Stimulated activated CD8-positive, alpha-beta memory T cell treated with anti-CD3 and anti-CD28 coated beads, Interleukin-4, amount 100 ng/mL, for 4 hours (primary cell): ENCODE measurements at places on chromosomes 1 and 21.

GRCh38 chr1:6267686-6268322, 6.9 kb upstream of the GPR153 start:
- no peak for DNase-seq

DNA sequence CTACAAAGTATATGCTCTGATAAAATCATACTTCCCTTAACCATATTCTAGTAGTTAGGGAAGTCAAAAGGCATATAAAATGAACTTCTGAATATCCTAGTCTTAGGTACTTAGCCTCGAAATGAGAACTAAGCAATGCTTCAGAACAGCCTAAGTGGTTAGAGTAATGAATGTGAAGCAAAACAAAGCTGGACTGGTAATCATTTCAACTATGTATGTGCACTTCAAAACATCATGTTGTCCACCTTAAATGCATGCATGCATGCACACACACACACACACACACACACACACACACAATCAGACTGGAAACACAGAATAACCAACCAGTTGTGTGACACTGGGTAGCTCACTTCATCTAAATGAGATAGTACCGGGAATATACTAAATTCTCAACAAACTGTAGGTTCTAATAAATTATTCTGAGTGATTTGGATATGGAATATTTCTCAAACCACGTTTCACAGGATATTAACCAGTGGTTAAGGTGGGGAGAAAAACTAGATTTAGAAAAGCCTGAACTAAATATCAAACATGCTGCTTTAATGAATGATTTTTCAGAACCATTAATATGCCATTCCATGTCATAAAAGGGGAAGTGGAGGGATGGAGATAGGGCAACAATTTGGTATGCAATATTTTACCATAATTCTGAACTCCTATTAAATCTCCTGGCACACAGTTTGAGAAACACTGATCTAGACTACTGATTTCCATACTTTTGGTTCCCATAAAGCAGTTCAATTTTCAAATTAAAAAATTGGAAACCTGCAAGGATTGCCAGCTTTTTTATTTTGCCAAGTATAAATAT, 19.5 kb downstream of the RNF115 start:
- no peak for DNase-seq

DNA sequence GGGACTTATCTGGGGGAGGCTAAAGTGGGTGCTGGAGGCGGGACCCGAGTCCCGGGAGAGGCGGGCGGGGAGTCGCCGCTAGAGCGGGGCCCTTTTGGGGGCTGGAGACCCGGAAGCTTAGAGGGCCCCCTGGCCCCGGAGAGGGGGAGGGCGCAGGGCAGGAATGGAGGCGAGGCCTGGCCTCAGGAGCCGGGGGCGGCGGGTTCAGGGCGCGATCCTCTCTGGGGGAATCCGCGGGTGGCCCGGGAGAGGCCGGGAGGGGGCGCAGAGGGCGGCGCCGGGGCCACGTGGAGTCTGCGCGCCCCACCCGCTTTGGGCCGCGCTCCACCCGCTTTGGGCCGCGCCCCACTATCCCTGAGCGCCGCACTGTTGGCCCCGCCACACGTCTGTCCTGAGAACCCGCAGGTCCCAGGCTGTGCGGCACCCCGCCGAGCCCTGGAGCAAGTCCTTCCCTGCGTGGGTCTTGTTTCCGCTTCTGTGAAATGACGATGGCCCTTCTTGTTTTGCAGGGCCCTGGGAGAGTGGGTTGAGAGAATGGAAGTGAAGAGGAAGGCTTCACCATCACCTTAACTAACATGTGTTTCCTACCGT, 84.4 kb downstream of the NKAIN1 start:
- DNase-seq, result peak; percentile 29

DNA sequence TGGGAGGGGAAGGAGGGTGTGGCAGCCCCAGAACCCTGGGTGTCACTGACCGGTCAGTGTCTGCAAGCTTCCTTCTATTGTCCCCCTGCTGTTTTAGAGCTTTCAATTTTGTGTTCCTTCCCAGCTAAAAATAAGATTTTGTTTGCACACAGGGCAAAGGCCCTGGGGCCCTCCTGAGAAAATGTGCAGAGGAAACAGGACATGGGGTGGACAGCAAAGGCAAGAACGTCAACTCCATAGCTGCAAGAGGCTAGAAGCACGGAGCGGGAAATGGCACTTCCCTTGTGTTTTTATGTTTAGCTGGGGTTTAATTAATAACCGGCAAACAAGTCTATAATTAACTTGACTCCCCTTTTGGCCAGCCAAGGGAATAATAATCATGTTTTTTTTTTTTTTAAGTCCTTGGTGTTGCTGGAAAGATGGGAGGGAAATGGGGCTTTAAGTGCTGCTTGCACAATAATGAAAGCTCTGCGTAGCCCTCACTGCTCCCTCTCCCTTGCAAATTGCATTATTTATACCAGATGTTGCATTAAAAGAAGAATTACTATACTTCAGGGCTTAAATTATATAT, 261.4 kb upstream of the USP24 start:
- no peak for DNase-seq

DNA sequence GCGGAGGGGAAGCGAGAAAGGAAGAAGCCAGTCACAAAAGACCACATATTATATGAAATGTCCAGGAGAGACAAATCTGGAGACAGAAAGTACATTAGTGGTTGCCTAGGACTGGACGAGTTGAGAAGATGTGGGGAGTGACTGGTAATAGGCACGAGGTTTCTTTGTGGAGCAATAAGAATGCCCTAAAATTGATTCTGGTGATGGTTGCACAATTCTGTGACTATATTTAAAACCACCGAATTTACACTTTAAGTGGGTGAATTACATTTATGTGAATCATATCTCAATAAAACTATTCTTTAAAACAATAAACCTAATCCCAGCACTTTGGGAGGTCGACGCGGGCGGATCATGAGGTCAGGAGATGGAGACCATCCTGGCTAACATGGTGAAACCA, 63.1 kb downstream of the ZNF281 start:
- DNase-seq, result no peak

DNA sequence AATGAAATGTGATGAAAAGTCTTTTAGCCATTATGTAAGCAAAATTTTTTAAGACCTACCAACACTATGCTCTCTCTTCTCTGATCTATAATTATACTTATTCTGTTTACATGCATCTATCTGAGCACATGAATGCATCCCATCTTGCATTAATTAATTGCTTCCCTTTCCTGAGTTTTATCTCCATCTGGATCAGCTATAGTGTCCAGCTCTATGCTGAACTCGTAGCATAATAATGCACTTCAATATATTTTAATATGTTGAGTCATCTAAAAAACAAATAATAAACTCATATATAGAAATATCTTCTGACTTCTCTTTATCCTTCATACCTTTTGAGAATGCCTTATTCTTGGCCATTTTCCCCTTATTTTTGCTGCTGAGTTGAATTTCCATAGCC, 1097.8 kb downstream of the TTLL7 start:
- no peak for DNase-seq

GRCh38 chr1:7420470-7421100, 350.5 kb upstream of the VAMP3 start:
- no peak for DNase-seq

- DNase-seq, result no peak
These were observed 7.8 kb upstream of the PTTG1IP start for GRCh38 chr21:44881198-44881872.

DNA sequence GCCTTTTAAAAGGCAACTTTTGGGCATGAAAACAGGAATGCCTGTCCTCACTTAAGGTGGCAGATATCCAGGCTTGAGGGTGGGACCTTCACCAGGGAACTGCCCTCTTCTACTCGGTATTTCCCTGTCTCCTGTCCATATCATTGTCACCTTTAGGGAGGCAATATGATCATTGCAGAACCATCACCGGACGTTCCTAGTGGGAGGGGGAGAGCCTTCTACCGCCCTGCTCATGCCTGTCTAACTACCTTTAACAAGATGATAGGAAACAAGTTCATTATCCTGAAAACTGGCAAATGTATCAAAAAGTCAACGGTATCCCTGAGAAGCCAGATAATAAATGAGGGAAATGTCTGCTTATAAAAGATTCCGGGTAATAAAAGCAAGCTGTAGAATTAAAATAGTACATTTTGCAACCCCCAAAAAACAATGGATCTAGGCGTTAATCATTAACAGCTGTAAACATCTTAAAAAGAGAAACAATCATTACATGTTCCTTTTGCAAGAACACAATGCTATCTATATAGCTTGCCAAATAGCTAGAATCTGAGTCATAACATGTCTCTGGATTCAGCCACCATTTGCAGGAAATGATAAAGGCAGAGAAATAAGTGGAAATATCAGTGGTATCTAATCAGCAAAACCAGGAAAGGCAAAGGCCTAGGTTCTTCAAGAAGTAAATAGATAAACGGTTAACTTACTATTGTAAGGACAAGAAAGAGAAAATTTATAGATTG, 852.9 kb upstream of the ADGRL4 start:
- no peak for DNase-seq

- DNase-seq, result no peak
These were observed 2.1 kb downstream of the EVA1B start for GRCh38 chr1:36321119-36321951.

- DNase-seq, result no peak
These were observed 66.9 kb upstream of the APOBEC4 start for GRCh38 chr1:183720028-183720427.

DNA sequence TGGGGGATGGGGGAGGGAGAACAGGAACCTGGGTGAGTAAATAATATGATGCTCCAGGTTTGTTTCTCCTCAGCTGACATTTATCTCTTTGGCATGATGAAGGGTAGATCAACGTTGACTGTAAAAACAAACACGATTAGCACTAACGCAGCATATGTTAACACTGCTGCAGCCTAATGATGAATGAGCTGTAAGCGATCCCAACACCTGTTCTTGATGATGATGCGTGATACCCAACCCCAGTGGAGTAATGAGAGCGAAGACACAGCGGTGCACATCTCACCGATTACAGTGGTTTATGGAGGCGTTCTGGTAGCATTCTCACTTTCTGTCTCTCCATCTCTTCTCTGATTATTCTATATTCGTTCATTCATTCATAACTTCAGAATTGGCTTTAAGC, 640.4 kb downstream of the USP25 start:
- DNase-seq, result no peak

DNA sequence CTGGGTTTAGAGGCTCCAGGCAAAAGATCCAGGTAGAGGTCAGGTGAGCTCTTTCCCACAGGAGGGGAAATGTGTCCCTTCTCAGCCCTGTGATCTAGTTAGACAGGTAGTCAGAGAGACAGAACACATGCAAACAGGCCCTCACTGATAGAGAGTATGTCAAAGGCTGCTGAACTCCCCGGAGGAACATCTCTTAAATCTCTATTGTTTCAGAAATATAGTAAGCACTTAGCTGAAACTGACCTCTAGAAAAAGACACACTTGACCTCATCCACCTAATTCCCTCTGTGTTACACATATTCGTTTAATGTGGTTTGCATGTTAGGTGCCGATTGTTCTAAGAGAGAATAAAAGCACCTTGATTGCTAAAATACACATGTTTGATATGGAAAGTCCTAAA, 23.3 kb downstream of the SUSD4 start:
- no peak for DNase-seq

DNA sequence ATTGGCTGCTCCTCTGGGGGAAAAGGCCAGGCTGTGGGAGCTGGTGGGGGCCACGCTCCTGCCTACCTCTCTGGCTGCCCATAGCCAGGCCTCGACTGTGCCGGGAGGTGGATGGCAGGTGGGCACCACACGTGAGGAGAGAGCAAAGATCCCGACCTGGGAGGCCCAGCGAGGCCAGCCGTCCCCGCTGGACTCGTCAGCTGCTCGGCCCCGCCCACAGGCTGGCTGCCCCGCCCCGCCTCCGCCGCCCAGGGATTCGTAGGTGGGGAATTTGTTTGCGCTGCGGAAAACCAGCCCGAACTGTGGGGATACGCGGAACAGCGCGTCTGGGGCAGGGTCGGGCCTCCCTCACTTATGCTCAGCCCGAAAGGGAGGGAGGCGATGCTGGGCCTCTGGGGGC, 31.7 kb downstream of the TP73 start:
- no peak for DNase-seq

DNA sequence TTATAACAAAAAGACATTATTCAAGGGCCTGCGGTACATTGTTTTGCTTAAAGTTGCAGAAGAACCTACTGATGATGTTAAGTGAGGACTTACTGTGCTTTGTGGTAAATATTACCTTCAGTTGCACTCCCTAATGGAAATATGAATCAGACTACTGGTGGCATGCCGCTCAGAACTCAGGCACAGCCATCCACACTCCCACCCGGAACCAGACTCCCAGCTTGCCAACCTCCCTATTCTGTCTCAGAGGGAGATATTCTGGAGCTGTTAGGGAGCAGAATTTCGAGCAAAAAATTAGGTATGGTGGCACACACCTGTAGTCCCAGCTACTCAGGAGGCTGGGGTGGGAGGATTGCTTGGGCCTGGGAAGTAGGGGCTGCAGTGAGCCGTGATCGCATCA, 13.1 kb downstream of the PGBD5 start:
- DNase-seq, result no peak

- no peak for DNase-seq
These were observed 533.5 kb downstream of the LTN1 start for GRCh38 chr21:28459193-28459592.

DNA sequence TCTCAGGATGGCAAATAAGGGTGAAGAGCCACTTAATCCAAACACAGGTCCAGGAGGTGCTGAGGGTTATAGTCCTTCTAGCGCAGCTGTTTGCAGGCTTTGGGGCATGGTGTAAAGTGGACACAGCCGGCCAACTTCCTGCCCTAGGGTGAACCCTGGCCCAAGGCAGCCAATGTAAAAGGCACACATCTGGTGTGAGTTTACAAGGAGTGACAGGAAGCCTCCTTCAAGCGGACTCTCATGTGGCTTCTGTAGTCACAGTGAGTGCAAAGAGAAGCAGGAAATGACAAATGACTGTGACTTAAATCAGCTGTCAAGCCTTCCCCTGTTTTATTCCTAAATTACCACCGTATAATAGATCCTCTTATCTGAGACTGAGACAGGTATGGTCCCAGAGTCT, 213.0 kb downstream of the CRB1 start:
- no peak for DNase-seq

DNA sequence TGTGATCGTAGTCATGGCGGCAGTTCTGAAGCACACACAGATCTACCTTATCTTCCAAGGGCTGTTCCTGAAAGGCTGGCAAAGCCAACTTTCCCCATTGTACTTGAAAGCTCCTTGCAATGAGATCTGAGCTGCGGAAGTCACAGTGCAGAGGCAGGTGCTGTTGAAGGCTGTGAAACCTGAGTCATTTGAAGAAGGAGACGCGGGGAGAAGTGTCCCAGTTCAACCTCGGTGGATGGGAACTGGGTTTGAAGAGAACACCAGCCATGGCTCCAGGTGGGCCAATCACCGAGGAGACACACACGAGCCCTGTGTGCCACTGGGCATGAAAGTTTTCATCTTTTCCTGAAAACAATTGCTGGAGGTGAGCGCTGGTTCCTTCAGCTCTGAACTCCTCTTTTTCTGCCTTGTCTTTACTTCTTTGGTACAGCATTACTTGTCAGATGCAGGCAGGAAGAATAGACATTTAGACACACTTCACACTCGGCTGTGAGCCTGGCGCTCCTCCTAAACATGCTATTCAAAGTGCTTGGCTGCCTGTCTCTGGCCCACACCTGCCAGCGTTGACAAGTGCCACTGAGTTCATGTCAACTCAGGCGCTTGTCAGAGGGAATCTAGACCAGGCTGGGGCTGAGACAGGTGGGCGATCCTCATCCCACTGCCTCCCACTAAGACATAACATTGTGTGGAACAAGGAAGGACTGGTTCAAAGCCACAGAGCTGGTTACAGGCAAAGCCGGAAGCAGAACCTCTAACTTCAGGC, 25.7 kb upstream of the PDE9A start:
- no peak for DNase-seq
